ENCODE measurements at places on chromosomes 1 and 21. TPM values are rescaled to one million over a fixed set of nuclear protein-coding genes. Genes with fewer than 3 reads are reported as not detected.
A peak's percentile ranks its signal among the peaks of the same experiment; 100 is the strongest.

DNA sequence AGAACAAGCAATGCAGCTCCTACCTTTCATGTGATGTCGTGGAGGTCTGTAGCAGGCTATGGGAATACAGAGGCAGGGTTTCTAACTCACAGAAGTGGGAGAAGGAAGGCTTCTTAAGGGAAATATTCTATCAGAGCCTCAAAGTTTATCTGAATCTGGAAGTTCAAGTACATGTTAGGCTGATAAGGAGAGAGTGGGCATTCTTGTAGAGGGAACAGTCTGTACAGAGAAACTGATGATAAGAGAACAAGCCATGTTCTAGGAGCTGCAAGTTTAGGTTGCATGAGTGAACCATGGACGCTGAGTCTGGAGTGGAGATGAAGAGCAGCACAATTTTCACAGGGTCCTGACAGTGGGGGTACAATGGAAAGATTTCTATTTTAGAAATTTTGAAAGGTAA lies 344.0 kb downstream of the CHRM3 start:
- DNase-seq, result no peak

DNA sequence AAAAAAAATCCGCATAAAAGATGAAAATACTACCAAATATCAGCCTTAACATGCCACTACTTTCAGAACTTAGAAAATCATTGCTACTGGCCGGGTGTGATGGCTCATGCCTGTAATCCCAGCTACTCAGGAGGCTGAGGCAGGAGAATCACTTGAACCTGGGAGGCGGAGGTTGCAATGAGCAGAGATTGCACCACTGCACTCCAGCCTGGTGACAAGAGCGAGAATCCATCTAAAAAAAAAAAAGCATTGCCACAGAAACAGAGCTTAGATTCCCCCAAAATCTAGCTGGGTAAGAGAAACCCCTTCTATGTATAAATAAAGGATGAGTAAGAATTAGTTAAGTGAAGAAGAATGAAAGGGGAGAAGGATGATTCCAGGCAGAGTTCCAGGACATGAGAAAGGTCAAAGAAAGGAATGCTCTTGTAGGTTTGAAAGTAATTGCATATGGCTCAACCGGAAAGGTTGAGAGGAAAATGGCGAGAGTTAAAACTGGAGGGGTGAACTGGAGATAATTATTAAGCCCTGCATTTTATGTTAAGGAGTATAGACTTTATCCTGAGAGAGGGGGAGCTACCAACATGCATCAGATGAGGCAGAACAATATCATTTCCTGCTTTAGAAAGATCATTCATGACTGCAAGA lies 19.7 kb upstream of the NRDC start:
- DNase-seq, result no peak

- no peak for DNase-seq
These were observed 27.8 kb downstream of the GBP6 start for GRCh38 chr1:89391686-89392085.

- peak; percentile 63 for DNase-seq
These were observed 1.4 kb downstream of the APP start for GRCh38 chr21:26169061-26169610.

DNA sequence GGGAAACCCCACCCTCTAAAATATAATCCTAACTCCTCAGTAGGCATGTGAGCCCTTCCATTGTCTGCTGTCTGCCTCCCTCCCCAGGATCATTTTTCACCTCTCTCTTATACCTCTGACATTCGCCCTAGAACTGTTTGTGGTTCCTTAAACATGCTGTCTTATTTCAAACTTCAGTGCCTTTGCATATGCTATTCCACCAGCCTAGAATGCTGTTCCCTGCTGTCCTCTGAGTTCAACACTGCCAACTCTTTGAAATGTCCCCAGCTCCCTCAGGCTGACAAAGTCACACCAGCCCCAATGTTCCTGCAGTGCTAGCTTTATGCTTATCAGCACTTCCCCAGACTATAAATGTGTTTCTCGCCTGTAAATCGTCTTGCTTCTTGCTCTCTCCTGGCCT lies 119.5 kb downstream of the HIVEP3 start:
- no peak for DNase-seq

DNA sequence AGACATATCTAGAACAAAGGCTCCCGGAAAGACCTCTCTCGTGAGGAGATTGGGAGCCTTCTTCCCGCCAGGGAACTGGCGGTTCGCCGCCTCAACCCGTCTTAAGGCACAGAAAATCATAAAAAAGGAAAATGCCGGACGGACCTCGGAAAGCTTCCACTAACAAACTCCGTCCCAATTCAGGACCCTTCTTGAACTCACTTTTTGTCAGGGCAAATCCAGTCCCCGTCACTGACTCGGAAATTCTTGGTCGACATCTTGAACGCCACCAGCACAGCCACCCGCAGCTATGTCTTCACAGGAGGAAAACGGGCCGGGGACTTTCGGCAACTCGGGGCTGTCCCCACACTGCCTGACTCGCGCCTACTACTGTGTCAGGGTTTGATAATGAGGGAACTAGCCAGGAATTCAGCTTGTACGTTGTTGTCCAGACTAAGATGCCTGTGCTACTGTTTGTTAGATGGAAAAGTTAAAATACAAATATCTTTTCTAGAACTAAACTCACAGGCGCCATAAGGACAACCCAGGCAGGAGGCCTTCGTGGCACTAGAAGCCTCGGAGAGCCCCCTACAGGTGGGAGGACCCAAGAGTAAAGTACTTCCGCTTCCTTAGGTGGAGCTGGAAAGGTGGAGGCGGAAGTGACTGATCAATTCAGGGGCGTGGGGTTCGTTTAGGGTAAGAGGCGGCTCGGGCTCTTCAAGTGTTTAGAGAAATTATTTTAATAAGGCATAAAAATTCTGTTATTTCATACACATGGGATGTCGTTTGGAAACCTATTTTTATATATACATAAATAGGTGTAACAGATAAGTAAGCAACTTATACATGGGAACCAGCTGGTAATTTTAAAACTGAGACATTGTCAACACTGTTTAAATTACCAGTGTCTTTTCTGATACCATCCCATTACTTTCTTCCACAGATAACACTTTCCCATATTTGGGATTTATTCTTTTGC lies at the start of gene ZRANB2:
TSS of gene ZRANB2 (minus strand) at position 297 of the 958 bp plus-strand sequence. CDS start at position 257, 40 bp downstream.
- DNase-seq, result peak; percentile 98

DNA sequence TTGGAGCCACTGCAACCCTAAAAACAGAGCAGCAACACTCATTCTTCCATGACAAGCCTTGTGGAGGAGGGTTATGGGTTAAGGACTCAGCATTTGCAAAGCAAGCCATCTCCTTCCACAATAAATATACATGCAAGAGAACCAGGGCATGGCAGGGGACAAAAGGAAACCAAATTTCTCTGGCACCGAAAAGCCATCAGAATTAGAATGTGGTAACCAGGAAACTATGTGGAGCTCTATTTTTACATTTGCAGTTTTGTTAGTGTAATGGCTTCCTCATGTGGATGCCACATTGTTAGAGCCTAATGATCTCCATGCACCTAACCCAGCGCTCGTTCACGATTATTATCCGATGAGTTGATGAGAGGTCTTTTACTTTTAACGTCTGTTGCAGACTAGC lies 91.7 kb downstream of the NAV1 start:
- no peak for DNase-seq

- DNase-seq, result no peak
These were observed 31.2 kb upstream of the TSPEAR start for GRCh38 chr21:44742418-44743153.

- DNase-seq, result no peak
These were observed 555.8 kb downstream of the DPYD start for GRCh38 chr1:97365026-97365425.

DNA sequence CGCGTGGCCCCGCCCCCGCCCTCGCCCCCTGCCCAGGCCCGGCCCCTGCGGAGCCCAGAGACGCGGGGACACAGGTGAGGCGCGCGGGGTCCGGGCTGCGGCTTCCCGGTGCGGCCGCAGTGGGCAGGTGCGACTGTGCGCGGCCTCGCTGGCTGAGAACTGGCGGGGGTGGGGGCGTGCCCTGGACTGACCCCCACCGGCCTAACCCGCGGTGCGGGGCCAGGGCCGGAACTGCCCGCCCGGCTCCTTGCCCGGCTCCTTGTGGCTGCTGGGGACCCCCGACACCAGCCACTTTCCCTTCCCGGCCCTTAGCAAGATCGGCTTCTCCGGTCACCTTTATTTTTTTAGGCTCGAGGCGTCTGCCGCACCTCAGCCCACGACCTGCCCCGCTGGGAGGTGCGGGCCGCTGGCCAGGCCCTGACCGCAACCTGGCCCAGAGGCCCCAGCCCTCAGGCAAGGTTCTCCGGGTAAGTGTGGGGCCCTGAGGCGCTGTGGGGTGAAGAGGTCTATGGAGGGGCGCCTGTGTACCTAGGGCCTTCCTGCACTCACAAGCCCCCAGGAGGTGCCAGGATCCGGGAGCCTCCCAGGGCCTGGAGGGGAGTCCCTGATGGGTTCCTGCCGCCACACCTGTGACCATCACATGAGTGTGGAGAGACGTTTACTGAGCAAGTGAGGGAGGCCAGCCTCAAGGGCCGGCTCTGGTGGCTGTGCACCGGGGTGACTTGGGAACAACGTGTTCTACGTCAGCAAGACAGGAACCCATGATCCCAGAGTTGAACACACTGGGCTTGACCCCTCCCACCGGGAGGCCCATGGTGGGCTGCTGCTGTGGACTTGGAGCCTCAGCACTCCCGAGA lies at the start of gene SMIM1:
TSS of gene SMIM1 (plus strand) at position 35 of the 857 bp plus-strand sequence. CDS start 2,625 bp downstream, outside the sequence.
- DNase-seq, result no peak

DNA sequence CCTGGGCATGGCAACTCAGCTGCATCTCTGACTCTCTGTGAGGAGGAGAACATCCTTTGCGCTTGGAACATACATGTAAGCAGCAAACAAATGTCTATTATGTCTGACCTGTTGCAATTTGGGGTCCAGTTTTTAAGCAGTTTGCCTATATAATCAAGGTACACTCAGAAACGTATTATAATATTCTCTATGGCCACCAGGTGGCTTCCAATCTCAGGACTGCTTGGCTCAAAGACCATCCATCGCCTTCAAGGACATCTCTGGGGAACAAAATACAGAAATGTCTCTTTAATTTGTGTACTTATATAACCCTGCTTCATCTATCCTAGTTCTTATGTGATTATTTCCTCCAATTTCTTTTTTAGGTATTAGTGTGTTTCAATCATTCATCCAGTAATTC lies 227.2 kb downstream of the OLFM3 start:
- DNase-seq, result no peak

DNA sequence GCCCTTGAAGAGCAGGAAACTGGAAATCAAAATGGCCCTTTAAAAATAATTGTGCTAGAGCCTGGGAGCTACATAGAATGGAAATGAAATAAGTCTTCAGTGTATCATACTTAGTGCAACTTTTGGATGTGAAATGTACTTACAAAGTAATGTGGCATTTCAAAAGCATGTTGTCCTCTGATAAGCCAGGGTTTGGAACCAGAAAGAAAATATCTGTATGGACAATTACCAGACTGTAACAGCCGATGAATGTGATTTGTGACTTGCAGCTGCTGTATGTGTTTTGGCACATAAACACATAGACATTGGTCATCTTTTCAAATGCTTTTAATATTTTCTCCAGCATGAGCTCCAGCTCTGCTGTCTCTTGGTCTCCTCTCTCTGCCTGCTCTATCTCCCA lies 546.4 kb downstream of the OMA1 start:
- DNase-seq, result no peak

DNA sequence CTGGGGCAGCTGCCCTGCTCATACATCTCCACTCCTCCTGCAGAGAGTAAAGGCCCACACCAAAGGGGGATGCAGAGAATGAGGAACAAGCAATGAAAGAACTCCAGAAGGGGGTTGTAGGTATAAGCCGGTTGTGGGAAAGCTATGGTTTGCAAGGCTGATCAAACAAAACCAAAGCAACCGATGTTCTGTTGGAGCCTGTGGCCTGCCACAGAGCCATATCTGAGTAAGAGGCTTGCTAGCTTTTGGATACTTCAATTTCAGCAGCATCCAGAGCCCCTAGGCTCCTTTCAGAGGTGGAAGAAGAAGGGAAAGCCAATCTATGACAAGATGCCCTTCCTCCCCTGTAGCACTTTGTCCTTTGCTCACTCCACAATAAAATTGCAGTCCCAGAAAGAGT lies 163.2 kb downstream of the RRAGC start:
- DNase-seq, result no peak

GRCh38 chr1:206713070-206713469 lies 28.4 kb downstream of the MAPKAPK2 start:
- no peak for DNase-seq

GRCh38 chr1:26949926-26950319 lies 10.3 kb downstream of the KDF1 start:
- DNase-seq, result no peak

- DNase-seq, result no peak
These were observed 1.5 kb downstream of the MXRA8 start for GRCh38 chr1:1356796-1357401.

DNA sequence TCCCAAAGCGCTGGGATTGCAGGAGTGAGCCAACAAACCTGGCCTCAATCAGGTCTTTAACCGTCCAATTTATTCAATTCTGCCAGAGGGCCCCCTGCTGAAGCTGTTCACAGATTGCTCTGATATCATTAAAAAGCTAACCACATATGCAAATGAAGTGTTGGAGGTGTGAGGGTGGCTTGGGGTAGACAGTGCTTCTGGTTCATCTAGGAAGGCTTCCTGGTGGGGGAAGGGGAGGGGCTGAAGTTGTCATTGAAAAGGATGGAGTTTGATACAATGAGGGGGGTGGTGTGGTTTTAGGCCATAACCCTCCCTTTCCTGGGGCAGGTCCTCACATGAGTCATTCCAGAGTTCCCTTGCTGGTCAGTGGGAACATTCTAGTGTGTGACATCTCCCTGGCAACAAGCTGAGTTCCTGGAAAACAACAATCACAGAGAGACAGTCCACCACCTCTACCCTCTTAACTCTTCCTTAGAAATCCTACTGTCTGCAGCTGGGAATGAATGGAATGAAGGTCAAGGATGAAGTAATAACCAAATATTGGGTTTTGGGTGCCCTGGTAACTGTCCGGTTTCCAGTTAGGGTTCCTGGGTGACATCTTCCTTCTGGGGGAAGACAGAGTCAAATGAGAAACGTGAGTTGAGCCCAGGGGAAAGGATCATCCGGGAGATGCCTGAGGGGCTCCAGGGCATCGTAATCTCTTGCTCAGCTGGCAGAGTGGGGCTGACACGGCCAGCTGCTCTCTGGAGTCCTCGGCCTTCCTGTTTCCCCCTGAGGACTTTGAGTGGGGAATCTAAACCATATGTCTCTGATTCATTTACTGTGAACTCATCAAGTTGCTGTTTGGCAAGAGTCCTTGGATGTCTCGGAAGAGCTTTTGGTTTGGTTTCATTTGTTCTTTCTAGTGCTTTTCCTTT lies 32.2 kb downstream of the BATF3 start:
- no peak for DNase-seq

- no peak for DNase-seq
These were observed 68.4 kb upstream of the PGBD5 start for GRCh38 chr1:230494514-230494913.

The NECTIN4 gene
- 1.4 TPM for polyA plus RNA-seq

The OR2AK2 gene
- not detected for polyA plus RNA-seq

The HMGCS2 gene
- 113 TPM for polyA plus RNA-seq
